ENCODE measurements at places on chromosomes 1 and 21.

DNA sequence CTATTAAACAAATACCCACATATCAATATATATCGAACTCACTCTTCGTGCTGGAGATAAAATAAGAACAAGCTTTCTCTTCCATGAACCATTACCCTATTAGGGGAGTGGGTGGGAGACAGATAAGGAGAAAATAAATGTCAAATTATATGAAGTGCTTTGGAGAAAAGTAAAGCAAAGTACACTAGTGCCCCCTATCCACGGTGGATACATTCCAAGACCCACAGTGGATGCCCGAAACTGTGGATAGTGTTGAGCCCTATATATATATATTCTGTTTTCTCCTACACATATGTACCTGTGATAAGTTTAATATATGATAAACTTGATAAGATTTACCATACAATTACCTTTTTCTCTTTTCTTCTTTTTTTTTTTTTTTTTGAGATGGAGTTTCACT, 54.6 kb downstream of the FH start:
- DNase-seq, result peak; percentile 18

DNA sequence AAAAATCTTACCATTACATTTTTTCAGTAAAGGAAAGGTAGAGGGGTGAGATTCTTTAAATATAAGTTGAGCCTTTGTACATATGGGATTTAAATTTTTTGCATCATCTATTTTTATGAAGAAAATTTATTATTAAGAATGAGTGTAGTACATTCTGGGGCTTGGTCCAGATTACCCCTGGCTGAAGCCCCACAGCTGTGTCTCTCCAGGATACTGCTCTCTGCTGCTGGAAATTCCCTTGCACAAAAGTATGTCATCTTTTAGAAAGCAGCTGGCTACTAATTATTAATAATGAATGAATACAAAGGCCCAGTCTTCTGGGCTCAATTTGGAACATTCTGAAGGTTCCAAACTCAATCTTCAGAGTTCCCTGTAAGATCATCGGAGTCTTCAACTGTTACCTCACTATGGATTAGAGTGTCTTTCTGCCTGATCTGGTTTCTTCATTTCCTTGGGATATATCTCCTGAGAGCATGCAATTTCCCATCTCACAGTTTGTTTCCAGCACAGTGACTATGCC, 428.6 kb upstream of the BRINP3 start:
- DNase-seq, result no peak

DNA sequence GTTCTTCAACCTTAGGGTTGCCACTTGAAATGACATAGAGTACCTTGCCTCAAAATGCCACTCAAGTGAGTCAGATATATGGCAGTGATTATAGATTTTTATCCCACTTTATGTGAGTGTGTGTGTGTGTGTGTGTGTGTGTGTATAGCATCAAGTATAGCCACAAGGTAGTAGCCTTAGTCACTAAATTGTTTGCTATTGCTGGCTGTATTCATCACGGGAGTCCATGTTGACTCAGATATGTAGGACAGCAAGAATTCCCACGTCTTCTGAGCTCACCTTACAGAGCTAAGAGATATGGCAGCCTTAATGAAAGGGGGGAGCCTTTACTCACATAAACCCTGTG, 9.3 kb downstream of the ETS2 start:
- no peak for DNase-seq

DNA sequence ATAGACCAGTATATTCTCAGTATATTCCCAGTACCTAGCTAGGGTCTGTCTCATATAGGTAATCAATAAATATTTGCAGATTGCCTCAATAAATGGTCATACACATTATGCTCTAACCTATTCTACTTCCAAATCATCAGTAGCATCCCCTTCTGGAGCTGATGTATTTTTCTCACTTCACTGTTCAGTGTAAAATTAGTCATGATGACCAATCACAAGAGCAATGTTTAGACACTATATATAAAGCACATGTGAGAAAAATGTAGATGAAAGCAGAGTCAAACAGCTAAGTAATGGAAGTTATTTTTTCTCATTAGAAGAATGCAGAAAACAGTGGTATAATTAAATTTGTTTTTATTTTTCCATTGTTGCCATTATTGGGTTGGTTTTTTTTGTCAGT, 34.7 kb downstream of the EPRS1 start:
- DNase-seq, result no peak

DNA sequence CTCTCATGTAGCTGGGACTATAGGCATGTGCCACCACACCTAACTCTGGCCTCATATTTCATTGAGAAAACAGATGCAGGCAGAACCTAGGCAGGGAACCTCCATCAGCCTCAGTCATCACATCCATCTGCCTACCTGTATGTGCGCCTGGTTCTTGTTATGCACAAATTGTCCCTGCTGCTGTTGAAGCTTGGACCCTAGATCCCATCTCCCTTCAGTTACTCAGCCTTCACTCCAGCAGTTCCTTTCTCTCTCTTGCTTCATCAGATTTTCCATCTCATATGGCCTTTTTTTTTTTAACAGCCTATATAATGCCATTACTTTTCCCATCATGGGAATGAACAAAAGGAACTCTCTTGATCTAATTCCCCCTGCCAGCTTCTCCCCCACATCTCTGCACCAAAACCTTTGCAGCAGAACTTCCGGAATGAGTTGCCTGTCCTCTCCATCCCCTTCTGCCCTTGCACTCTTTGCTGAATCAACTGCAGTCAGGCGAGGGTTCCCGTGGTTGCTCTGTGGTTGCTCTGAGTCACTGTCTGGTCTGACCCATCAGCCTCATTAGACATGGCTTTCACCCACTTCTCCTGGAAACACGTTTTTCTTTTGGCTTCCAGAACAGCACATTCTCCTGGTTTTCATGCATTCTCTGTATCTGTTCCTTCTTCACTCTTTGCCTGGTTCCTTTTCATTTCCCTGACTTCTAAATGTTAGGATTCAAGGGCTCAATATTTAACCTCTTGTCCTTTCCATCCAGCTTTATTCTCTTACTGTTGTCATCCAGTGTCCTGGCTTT, 41.5 kb downstream of the UBE4B start:
- peak; percentile 17 for DNase-seq

GRCh38 chr1:230253150-230253549, 173.0 kb downstream of the PGBD5 start:
- DNase-seq, result no peak

DNA sequence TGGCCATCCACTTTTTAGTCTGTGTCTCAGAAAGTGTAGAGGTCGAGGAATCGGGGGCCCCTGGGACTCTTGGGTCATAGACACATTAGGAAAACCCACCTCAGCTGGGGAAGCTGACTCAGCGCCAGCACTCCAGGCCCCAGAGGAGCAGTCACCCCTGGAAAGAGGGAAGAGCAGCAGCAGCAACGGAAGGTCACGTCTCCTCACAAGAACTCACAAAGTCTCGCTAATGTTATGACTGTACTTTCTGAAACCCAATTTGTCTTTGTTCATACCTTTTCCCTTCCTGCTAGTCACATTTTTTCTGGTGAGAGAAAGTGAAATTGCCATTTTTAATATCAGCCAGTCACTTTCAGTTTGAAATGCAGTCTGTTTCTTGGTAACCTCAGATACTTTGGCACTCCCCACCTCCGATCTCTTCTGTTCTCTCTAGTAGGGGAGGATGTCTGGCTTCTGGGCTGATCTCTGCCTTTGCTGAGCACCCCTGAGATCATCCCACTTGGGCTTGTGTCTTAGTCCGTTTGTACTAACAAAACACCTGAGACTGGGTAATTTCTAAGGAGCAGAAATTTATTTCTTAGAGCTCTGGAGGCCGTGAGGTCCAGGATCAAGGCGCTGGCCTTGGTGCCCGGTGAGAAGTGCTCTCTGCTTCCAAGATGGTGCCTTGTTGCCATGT, 6.0 kb upstream of the NLRP3 start:
- no peak for DNase-seq

DNA sequence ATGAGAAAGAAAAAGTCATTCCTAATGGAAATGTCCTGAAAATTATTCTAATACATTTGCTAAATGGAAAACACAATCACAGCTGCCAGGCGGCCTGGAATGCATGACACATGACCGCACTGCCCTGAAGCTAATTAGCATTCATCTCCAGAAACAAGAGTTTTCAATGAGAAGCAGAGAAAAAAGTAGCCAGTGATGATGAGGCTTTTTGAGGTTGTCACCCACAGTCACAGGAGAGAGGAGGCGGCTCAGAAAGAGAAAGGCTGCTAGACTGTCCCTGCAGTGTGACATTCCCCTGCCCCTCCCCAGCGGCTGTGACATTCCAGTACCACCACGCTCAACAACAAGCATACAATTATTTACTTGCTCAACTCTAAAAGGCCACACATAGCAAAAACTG, 122.9 kb upstream of the KRTAP19-8 start:
- peak; percentile 97 for DNase-seq

GRCh38 chr1:19165501-19165900, 44.6 kb downstream of the UBR4 start:
- DNase-seq, result no peak

GRCh38 chr1:28646040-28646439, 2.4 kb upstream of the RNU11 start:
- DNase-seq, result no peak

- no peak for DNase-seq
Observed at GRCh38 chr1:53465023-53465957, 6.1 kb downstream of the DMRTB1 start.

DNA sequence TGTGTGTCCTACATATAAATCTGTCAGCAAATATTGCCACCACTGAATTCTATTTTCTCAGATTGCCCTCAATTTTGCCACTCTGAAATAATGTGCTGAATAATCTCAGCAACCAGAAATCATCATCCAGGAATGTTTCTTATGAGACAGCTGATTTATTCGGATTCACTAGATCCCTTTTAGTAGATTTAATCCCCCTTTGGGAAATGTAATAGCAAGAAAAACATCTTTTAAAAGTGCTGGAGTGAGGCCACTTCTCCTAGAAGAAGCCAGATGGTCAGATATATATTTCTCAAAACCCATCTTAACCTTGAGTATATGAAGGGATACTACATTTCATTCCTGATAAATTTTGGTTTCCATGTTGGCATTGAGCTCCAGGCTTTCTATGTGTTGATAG, 327.7 kb downstream of the SMYD3 start:
- no peak for DNase-seq

GRCh38 chr1:152728986-152729385, 21.0 kb downstream of the LCE4A start:
- no peak for DNase-seq

DNA sequence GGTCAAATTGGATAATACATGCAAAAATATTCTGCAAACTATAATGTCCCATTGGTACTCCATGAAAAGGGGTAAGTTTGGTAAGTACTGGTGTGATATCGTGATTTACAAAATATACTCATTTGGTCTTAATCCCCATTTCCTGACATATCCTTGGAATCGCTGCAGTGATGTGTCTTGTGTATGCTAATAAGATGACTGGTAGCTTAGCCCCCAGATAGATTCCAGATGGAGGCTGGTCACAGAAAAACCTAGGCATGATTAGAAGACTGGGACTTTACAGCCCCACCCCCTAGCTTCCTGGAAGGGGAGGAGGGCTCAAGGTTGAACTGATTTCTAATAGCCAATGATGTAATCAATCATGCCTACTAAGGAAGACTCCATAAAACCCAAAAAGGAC, 3.0 kb downstream of the VAMP4 start:
- DNase-seq, result peak; percentile 15

GRCh38 chr1:10753299-10753698, 43.1 kb downstream of the CASZ1 start:
- DNase-seq, result no peak

GRCh38 chr1:229862017-229862774, 204.8 kb upstream of the GALNT2 start:
- no peak for DNase-seq

- DNase-seq, result peak; percentile 48
Observed at GRCh38 chr1:204692325-204692840, 6.8 kb upstream of the LRRN2 start.

DNA sequence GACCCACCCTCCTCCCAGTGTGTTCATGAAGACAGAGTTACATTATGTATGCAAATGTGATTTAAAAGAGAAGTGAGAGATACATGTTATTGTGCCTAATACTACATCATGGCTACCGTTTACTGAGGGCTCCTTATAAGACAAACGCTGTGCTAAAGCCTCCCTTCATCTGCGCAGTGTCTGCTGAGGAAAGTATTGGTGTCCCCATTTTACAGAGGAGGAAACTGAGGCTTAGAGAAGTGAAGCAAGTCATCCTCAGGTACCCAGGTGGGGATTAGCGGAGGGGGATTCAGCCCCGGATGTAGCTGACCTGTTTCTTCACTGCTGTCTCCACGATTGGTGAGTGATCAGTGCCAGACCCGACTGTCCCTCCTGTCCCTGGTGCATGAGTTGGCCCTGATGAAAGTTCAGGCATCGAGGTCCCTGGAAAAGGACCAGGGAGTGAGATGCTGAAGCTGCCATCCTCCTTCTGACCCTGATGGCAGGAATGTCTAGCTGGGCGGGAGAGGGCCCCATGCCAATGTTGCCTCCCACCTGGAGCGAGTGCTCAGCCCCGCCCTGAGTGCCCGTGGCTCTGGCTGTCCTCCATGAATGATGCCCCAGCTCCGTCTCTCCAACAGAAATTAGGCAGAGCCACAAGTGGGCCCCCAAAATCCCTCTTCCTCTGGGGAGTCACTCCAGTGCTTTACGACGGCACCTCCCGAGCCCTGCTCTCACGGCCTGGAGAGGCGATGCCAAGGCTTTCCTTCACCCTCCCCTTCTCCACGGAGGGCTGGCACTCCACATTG, 204.7 kb downstream of the KAZN start:
- no peak for DNase-seq

DNA sequence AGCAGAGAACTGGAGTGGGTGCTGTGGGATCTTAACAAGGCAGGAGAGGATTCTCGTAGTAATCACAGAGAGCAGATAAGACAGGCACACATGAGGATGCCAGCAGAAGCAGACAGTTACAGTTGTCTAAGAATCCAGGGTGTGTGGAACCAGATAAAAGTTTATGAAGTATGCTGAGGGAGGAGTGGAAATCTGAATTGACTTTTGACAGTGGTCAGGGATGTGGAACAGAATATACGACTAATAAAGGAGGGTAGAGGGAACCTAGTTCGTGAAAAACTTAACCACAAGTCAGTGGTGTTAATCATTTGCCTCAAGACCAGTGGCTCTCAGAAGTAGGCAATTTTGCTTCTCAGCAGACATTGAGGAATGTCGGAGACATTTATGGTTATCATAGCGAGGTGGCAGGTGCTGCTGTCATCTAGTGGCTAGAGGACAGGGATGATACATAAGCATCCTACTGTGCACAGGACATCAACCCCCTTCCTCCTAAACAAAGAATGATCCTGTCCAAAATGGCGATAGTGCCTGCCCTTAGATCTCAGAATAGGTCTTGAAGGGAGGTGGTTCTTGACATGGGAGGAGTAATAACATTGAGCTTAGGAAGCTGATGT, 3.0 kb downstream of the LRRC8D start:
- no peak for DNase-seq

- no peak for DNase-seq
Observed at GRCh38 chr1:28917757-28918118, 3.4 kb downstream of the EPB41 start.

- DNase-seq, result no peak
Observed at GRCh38 chr1:22916471-22916820, 56.2 kb downstream of the LACTBL1 start.

DNA sequence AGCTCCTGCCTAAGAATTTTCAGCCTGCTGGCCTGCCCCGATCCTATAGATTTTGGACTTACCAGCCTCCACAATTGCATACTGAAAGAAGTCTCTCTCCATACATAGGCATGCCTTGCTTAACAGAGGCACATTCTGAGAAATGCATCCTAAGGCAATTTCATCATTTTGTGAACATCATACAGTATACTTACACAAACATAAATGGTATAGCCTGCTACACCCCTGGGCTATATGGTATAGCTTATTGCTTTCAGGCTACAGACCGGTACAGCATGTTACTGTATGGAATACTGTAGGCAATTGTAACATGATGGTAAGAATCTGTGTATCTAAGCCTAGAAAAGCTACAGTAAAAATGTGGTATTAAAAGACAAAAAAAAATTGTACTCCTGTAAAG, 174.7 kb downstream of the NRIP1 start:
- no peak for DNase-seq
